NCI-H510A (cell line): ENCODE measurements at places on chromosomes 2 and 18.

GRCh38 chr2:120985174-120985996 lies 249.7 kb downstream of the GLI2 start:
- DNase-seq: no peak

DNA sequence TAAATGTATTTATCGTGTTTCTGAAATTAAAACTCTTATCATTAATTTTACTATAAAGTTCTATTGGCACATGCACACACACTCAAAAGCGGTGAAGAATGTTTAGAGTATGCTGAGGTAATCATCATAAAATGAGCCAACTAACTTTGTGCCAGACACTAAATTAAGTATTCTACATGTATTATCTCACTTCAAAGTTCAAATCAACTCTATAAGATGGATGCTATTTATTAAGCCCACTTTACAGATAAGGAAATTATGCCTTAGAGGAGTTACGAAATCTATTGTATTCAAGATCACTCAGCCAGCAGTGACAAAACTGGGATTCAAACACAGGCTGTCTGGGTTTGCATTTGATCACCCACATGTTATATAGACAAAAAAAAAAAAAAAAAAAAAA lies 24.9 kb downstream of the OLA1 start:
- no peak for DNase-seq

GRCh38 chr2:68452158-68452900 lies 14.8 kb downstream of the FBXO48 start:
- DNase-seq: no peak

- DNase-seq: no peak
Measured at GRCh38 chr2:178395941-178396570, 54.9 kb downstream of the PRKRA start.

DNA sequence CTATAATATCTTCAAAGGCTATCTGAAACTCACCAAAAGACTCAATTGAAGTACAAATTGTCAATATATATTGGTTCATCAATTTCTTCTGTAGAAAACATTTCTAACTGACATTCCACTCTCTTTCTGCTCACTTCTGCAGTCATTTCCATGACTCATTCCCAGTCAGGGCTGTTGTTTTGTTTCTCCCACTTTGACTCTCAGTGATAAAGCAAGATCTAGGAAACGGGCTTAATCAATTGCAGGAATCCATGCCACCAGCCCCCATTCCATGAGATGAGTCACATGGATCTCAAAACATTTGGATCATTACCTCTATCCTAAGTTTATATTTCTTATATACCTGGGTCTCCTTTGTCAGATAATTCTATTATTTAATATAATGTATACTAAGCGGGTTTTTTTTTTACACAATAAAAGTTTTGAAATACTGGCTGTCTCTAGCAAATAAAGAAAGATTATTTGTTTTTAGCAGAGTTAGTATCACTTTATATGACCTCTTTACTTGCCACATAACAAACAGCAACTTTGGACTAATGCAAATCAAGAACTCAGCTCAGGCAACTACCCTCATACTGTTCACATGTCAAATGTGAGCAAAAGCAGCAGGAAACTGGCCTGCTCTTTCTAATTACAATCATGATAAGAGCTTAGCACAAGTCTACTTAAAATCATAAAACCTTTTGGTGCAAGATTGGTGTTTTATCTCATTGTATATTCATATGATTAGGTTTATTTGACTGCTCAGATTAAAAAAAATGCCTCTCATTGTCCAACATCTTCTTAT lies 251.1 kb upstream of the PIK3C3 start:
- no peak for DNase-seq

DNA sequence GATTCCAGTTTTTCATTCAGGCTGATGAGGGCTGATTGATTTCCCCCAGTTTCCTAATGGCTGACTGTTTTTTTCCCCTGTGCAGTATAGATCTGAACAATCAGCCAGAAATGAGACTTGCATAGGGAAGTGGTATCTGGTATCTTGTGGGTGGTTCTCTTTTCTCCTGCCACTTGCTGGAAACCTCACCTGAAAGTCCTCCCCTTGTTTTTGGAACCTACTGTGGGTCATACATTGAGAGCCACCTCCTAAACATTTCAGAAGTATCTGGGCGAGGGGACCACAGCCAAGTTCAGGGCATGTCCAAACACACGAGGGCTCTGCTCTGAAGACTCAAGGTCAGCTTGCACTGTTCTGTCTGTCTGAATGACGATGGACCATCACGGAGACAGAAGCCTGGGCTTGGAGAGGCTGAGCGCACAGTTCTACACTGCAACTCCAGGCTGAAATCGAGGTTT lies 19.3 kb downstream of the ALPK2 start:
- DNase-seq: no peak

DNA sequence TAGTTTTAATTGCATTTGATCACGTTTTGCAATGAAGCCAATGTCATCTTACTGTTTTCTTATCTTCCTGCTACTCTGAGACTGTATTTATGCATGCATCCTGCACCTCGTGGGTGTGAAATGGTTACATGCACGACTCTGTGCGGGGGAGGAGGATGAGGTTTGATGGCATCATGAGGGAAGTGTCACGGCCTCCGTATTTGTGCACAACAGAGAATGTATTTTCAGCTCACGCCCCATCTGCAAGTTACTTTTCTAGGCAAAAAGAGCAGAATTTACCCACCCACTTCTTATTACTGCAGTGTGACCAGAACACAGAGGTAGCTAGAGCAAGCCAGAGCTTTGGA lies 145.1 kb downstream of the TDRD15 start:
- DNase-seq: no peak

- peak; percentile 56 for DNase-seq
Measured at GRCh38 chr2:53252115-53252514, 515.5 kb upstream of the CHAC2 start.

GRCh38 chr2:14120376-14120775 lies 512.1 kb upstream of the LRATD1 start:
- no peak for DNase-seq

DNA sequence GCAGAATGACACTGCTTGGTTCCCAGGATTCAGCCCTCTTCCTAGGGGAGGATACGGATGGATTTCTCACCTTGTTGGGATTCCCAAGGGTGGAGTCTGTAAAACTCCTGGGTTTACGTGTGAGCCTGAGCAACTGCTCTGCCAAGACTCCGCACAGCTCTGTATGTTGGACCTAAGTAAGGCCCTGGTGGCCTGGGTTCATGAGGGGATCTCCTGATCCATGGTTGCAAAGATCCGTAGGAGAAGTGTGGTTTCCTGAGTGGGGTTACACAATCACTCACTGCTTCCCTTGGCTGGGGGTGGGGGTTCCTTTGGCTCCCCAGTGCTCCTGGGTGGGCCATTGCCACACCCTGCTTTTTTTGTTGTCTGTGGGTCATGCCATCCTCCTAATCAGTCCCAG lies 37.7 kb downstream of the ANKRD12 start:
- no peak for DNase-seq

- DNase-seq: no peak
Measured at GRCh38 chr2:12493031-12493513, 223.7 kb upstream of the TRIB2 start.

GRCh38 chr2:109031476-109032228 lies 42.6 kb upstream of the EDAR start:
- peak; percentile 23 for DNase-seq
